ENCODE measurements at places on chromosomes 2 and 18.

DNA sequence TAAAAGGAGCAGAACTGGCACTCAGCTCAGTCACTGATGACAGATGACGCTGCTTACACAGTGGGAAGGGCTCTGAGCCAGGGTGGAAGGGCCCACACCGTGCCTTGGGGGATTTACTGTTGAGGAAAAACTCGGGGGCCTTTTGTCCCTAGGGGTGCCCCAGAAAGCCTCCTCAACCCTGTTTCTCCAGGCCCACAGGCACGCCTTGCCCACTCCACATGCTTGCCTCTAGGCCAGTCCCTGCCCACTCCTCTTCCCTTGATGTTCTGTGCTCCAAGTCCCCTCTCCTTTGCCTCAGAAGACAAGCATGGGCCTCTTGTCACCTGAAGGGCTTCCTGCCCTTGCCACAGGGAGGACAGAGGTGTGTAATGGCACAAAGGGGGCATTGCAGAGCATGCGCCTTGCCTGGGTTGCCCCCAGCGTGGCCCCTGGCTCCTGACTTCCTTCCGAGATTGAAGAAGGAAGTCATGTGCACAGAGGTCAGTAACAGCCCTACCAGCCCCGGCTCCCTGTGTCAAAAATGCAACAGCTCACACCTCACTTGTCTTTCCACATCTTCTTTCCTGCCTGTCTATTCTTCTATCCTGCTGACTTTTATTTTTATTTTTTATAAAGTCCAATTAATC lies 65.1 kb downstream of the LIPG start:
- DNase-seq = no peak

DNA sequence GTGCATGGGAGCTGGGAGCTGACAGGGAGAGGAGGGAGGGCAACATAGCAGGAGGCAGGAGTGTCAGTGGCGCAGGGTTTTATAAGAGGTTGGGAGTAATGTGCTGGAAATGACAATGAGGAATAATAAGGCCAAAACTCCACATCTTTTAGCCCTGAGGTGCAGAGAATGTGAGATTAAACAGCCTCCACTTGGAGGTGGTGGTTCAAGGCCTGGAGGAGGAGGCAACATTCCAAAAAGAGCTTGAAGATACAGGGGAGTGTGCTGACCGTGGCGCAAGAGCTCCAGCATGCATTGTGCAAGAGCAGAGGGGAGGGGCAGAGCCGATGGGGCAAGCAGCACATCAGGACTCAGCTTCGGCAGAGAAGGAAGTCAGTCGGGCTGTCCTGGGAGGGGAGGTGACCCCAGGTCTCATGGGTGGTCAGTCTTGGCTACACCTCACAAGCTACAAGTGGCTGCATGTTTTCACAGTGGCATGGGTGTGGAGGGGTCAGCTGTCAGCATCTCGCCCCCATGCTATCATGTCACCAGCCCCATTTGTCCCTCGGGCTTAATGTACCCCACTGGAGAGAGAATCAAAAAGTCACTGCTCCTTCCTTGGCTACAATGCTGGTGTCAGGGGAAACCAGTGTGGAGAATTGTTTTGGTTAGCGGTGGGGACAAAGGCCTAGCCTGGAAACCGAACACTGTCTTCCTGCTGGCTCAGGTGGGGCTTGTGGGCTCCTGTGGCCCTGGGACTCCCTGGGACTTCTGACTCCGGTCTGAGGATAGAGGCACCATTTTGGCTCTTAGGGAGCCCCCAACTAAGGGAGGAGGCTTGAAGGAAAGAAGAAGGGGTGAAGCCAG lies 208.0 kb downstream of the ZFP36L2 start:
- DNase-seq = no peak

GRCh38 chr2:239167766-239168444 lies 232.9 kb downstream of the HDAC4 start:
- DNase-seq = no peak

- no peak for DNase-seq
These were observed 84.1 kb upstream of the ACKR3 start for GRCh38 chr2:236485519-236485918.

- DNase-seq = no peak
These were observed 8.8 kb upstream of the CRACDL start for GRCh38 chr2:98944775-98945174.

GRCh38 chr2:192381082-192381481 lies 186.3 kb upstream of the TMEFF2 start:
- no peak for DNase-seq

DNA sequence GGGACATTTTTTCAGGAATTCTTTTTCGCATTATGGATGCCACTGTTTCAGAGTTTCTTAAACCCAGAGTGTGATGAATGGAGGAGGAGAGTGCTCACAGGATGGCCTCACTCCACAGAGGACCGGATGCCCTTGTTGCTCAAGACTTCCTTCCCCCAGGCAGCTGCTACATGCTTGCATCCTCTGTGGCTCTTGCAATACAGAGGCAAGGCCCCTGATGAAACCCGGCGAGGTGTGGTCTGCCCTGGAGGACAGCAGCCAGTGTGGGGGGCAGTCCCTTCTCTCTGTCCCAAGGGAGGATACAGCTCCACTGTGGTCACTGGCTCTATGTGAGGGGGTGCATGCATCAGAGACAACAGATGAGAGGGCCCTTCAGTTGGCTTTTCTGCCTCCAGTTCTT lies 109.6 kb downstream of the SH3RF3 start:
- no peak for DNase-seq

- peak; percentile 28 for DNase-seq
These were observed 125.4 kb downstream of the CTIF start for GRCh38 chr18:48663931-48664847.

DNA sequence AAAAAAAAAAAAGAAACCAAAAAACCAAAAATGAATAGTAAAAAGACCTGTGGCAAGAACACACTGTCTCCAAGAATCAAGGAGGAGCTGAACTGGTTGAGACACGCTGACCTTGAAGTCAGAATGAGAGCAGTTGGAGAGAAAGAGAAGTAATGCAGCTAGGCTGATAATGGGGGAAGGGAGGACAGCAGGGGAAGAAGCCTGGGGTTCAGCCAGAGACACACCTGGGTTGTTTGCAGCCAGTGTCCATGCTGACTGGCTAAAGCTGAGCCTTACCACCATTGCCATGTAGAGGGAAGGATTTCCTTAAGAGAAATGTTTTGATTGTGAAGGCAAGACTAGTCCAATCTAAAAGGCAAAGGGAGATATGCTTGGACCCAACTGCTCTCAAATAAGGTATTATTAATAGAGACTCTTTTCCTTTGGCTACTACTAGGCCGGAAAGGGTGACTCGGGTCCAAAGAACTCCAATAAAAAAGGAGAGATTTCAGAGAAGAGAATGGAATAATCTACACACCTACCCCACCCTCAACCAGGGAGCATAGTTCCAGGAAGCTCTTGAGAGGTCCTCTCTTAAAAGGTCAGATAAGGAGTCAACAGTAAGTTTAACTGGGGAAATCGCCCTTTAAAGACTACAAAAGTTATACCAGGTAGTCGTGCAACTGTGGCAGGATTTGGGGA lies 25.2 kb upstream of the REL start:
- no peak for DNase-seq

DNA sequence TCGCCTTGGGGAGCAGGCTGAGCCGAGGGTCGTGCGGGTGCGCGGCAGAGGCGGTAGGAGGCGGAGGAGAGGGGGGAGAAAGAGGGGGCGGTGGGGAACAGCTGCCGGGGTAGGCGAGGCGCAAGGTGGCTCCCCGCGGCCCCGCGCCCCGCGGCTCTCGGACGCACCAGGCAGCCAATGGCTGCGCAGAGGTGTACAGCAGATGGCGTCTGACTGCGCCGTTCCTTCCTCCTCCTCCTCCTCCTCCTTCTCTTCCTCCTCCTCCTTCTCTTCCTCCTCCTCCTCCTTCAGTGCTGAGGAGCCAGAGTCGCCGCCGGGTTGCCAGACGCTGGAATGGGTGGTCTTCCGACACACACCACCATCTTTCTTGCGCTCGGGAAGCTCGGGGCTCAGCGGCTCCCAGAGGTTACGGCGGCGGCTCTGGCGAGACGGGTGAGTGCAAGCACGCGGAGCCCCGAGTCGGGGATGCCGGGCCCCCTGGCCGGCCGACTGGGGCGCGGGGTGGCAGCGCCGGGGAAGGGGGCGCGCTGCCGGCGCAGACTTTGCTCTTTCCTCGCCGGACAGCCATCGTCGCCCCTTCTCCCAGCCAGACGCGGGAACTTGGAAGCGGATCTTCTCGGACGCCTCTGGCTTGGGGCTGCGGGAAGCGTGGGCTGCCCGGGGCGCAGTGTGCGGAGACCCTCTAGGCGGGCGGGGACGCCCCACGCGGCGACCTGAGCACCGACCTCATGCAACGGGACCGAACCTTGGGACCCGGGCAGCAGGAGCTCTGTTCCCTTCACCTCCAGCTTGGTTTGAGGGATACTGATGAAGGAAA lies at the start of gene THSD7B:
Gene THSD7B (plus strand): TSS at position 290 of the 817 bp plus-strand sequence. CDS start 116,634 bp downstream, outside the sequence.
- no peak for DNase-seq

DNA sequence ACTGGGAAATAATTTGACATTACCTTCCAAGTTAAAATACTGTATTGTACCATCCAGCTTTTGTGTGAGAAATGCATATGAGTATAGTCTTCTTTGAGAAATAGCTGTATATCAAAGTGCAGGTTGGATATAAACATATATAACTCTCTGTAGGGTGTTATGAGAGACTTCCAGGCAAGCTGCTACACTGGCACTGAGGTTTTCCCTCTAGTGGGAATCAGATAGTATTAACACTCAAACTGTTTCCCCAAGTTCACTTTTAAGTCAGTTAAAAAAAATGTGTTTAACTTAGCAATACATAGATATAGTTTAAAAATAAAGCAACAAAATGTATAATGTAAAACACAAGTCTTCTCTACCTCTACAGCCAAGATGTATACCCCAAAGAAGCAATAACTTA lies 368.4 kb upstream of the SLC8A1 start:
- DNase-seq = no peak

DNA sequence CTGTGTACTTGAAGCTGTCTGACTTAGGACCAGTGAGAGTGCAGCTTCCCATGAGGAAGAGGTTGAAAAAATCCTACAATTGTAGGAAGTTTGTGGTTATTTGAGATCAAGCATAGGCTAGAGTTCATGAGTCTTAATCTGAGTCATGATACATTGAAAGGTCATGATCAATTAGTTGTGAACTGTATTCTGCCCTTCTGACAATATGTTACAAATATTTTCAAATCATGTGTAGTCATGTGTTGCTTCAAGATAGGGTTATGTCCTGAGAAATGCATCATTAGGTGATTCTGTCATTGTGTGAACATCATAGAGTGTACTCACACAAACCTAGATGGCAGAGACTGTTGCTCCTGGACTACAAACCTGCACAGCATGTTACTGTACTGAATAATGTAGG lies 68.4 kb upstream of the MFF start:
- DNase-seq = no peak

GRCh38 chr18:57925706-57926105 lies 118.3 kb upstream of the NEDD4L start:
- no peak for DNase-seq

GRCh38 chr2:3871002-3871401 lies 167.6 kb downstream of the DCDC2C start:
- DNase-seq = no peak

- no peak for DNase-seq
These were observed 10.1 kb downstream of the HDAC4 start for GRCh38 chr2:239390546-239391285.

GRCh38 chr2:64593035-64593655 lies 60.6 kb downstream of the SERTAD2 start:
- no peak for DNase-seq

- no peak for DNase-seq
These were observed 103.0 kb downstream of the FAM210A start for GRCh38 chr18:13623348-13623747.

DNA sequence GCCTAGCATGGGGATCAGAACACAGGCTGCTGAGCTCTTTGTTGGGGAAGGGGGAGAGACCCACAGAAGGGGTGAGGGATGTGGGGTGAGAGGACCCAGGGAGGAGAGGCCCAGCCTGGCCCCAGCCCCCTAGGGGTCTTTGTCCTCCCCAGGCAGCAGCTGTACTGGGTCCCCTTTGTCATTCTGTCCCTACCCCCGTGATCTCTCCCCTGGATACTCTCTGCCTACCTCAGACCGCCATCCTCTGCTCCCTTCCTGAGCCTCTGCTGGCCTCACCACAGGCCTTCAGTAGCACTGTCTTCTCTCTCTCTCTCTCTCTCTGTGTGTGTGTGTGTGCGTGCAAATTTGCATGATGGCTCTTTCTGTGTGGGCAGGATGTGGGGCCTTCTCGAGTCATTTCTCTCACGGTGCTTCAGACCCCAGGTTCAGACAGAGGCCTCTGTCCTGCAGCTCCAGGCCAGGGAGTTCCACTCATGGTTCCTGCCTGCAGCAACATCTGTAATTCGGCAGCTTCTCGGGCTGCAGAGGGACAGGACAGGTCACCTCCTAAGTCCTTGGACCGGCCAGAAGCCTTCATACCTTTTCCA lies 1.4 kb downstream of the PSD4 start:
- no peak for DNase-seq

DNA sequence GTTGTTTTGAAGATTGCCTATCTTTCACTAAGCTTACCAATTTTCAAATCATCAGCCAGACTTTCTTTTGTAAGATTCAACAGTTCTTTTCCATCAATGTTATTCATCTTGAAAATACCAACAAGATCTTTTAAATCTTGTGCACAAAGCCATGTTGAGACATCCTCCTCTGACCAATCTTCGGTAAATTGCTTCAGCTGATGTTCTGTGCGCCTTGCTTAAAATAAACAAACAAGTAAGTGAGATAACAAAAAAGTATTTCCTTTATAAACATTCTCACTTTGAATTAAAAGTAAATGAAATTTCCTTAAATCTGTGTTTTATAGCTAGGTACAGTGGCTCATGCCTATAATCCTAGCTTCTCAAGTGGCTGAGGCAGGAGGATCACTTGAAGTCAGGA lies 30.3 kb downstream of the WDSUB1 start:
- no peak for DNase-seq

DNA sequence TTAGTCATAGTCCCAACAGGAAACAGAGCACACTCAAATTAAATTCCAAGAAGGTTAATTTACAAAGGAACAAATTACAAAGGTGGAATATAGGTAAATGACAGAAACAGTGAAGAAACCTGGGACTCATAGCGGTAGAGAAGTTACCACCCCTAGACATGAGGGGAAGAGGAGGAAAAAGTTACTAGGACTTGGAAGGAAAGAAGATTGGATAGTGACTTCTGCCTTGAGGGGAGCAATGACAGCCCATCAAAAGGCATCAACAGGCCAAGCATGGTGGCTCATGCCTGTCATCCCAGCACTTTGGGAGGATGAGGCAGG lies 2.4 kb upstream of the PDE11A start:
- DNase-seq = no peak

GRCh38 chr2:11610624-11611242 lies 59.3 kb downstream of the NTSR2 start:
- DNase-seq = no peak
